ENCODE measurements at places on chromosomes 1 and 21.

DNA sequence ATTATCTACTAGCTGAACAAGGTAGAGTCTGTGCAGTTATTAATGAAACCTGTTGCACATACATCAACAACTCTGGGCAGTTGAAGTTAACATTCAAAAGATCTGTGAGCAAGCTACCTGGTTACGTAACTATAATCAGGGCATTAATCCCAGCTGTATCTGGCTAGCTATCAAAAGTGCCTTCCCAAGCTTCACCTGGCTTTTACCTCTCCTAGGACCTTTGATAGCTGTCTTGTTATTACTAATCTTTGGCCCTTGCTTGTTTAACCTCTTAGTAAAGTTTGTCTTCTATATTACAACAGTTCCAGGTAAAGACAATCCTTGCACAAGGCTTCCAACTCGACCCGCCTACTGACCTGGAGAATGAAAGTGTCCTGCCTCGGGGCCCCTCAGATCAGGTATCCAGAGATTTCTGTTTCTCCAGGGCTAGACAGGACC, 29.6 kb upstream of the SLC6A9 start:
- no peak for DNase-seq

- peak; percentile 14 for DNase-seq
Observed at GRCh38 chr1:1299686-1300351, 7.9 kb downstream of the ACAP3 start.

GRCh38 chr1:5889901-5890300, 102.3 kb downstream of the NPHP4 start:
- DNase-seq = no peak

DNA sequence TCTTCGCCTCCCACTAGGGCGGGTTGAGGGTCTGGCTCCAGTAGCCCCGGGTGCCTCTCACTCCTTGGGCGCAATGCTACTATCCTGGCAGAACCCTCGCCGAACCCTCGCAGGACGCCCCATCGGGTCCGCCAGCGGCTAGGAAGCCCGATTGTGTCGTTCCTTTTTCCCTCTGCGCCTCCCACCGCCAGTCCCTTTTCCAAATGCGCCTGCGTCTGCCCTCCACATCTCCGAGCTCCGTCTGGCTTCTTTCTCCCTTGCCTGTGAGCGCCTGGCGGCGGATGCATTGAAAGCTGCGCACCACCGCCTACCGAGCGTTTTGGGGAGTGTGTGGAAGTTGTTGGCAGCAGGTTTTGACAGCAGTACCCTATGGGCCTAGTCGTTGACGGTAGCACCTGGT, 1.0 kb upstream of the DIRAS3 start:
- no peak for DNase-seq

DNA sequence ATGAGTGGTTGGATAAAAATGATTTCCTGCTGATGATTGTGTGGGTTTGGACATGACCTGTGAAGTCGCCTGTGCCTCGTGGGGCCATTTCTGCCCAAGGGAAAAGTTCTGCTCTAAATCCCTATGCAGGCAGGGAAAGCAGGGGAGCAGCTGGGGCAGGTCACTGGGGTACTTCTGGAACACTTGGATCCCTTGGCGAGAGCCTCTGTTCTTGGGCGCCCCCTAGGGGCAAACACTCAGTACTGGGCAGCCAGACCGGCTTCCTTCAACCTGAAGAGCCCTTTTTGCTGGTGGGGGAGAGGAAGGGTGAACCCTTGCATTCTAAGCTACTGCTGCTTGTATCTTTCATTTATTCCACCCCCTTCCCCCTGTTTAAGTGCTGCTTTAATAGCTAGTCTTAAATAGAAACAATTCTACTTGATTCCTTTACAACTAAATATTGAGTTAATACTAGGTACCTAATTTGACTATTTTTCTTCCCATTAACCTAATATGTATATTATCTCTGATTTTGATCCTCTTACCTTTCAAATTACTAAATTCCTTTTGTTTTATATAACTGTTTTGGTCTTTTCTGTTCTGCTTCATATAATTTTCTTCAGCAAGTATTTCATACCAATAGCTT, 5.1 kb upstream of the CLEC20A start:
- DNase-seq = peak; percentile 40

DNA sequence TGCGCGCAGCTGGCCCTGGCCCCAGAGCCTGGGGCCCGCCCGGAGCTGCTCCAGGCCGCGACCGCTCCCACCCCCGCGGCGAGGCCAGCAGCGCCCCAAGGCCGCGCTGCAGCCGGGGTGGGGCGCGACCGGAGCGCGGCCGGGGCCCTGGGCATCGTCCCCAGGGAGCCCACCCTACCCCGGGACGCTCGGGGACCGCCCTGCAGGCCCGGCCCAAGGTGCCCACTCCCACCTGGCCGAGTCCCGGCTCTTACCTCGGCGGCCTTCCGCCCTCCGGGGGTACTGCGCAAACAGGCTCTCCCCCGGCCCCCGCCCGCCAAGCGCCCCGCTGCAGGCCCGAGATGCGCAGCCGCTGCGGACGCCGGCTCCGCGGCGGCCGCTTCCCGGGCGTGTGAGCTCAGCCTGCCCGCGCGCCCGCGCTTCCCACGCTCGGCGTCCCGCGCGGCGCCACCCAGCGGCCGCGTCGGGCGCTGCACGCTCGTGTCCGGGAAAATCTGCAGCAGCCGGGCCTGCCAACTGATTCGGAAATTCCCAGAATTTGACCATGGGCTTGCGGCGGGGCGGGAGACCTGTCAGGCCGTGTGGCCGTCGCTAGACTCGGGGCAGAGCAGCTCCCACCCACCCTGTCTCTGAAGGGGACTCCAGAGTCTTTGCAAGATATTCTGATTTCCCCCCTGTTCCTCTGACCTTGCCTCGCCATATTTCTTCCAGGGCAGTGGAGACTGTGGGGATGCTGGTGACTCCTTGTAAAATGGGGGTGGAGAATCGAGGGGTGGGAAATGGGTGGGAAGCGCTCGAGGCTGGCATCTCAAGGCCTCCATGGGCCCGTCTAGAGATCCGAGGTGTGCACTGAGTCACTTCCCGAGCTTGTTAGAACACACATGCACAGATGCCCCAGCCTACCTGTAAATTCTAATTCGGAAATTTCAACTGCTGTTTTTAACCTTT, 41.9 kb downstream of the CD34 start:
- DNase-seq = peak; percentile 65

DNA sequence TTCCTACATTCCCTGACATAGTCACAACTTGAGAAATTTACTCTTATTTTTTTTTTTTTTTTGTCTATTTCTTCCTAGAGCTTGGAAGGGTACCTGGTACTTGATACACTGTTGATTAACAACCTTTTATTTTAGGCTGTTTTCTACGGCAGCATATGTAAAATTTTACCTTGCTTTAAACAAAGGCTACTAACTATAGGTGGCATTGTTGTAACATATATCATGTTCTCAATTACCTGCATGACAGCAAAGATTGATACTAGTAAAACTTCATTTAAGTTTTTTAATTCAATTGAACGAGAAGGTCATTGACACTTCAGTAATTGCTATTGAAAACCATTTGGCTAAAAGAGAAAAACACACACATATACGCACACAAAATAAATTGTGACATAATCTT, 238.3 kb upstream of the ESRRG start:
- DNase-seq = no peak

GRCh38 chr21:39555911-39556590, 56.7 kb upstream of the B3GALT5 start:
- no peak for DNase-seq

DNA sequence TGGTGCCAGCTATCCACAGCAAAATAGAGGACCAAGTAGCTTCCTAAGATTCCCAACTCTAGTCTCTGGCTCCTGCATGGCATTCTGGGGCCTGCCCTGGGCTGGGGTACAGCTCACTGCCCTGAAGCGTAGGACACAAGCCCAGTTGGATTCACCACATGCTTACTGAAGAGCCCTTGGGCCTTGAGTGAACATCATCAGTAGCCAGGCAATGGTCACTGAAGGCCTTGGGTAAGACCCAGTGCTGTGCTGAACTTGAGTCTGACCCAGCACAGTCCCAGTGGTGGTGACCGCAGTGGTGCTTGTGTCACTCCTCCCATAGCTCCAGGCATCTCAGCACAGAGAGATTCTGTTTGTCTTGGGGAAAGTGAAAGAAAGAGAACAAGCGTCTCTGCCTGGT, 7.7 kb upstream of the LCE3A start:
- no peak for DNase-seq

- DNase-seq = no peak
Observed at GRCh38 chr1:64934878-64935275, 31.5 kb downstream of the JAK1 start.

DNA sequence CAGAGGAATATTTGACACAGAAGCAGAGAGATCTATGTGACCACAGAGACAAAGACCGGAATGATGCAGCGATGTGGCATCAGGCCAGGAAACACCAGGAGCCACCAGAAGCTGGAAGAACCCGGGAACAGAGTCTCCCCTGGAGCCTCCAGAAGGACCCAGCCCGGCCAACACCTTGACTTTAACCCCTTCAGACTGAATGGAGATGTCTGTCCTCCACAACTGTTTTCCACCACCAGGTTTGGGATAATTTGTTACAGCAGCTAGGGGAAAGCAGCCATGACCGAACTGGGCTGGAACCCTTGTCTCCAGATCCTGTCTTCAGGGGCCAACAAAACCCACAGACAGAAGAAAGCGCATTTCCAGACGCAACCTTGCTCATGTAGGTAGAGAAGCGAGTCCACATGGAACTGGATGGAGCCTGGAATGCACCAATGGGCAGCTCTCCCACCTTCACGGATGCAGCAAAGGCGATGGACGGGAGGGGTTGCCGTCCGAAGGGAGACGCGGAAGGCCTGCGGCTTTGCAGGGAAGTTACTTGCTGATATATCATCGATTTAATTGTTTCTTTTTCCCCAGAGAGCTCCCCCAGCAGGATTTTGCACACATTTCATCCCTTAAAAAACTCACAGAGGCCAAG, 396.6 kb downstream of the NPHP4 start:
- no peak for DNase-seq
